ENCODE measurements at places on chromosomes 1 and 21.

GRCh38 chr1:27393641-27394281, 1.3 kb downstream of the GPR3 start:
- no peak for DNase-seq

DNA sequence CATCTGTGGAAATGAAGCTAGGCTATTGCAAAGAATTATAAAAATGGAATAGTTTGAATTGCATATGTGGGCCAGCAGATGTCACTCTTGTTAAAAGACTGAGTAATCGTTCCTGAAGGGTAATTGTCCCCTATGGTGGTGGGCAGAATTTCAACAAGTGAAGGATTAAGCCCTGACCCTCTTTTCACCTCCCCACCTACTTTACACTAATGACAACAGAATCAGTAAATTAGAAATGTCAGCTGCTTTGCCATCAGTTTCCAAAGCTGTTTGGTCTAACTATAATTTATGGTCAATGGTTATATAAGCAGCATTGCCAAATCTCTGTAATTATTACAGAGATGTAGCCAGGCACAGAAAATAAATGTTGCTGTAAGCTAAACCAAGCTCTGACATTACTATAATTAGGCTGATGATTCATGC, 898.6 kb downstream of the AMY1C start:
- DNase-seq = no peak

- DNase-seq = no peak
These were observed 4.3 kb downstream of the INAVA start for GRCh38 chr1:200899015-200899386.

GRCh38 chr1:42966688-42967612, 8.3 kb upstream of the SLC2A1 start:
- DNase-seq = no peak

GRCh38 chr1:77039739-77040138, 172.5 kb downstream of the ST6GALNAC5 start:
- DNase-seq = no peak

DNA sequence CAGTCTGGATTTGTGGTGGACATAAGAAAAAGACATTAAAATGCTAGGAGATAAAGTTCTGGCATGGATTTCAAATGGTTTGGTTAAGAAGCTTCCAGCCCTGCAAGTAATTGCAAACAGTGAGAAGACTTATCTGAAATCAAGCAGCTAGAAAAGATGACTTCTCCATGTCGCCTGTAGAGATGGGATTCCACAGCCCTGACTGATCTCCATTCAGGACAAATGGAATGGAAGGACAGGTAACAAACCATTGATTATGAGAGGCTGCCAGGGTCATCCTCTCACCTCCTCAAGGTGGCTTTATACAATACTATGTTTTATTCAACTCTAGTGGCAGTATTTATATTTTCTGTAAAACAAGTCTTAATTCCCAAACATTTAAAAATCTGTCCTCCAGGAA, 237.9 kb downstream of the HLX start:
- DNase-seq = no peak

DNA sequence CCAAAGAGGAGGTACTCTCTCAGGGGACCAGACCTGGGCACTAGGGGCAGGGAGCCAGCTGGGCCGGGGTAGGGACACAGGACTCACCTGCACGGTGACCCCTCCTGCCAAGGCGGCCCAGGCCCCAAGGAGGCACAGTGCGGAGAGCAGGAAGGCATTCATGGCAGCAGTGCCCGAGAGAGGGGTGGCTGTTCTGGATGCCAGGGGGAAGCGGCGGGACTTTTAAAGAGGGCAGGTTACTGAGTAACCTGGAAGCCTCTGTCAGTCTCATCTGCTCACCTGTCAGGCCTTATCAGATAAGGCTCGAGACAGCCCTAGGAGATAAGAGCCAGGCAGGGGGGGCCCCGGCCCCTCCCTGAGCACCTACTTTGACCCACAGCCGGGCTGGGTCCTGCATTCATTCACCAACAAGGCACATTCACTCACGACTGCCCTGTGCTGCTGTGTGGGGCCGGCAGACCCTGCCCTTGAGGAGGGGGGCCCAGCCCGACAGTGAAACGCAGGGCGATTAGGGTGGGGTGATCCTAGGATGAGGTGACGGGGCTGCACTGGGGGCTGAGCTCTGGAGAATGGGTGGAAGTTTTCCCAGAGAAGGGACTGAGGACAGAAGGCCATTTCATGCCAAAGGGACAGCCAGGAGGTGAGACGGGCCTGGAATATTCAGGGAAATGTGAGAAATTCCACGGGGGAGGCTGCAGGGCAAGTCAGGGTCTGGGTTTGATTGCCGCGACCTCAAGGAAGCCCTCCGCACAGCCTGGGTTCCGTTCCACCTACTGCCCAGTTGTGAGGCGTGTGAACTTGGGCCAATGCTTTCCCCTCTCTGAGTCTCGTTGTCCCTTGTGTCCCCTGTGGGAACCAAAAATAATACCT, at the start of gene GUCA2A:
TSS of gene GUCA2A (minus strand) at position 195 of the 870 bp plus-strand sequence. CDS start at position 162, 33 bp downstream.
- DNase-seq = no peak

DNA sequence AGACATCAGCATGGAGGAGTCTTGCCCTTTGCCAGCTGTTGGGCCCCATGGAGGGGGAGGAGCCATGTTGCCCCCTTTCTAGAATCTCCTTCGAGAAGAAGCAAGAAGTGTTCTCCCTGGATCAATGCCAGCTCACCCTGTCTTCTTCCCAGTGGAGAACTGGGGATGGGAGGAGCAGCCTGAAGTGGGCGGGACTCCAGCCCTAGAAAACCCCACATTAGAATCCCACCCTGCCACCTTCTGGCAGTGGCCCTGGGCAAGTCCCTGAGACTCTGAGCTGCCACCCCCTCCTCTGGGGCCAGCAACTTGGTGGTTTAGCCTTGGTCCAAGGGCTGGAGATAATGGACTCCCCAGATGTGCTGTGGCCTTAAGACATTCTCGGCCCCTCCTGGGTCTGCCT, 51.7 kb downstream of the PAX7 start:
- no peak for DNase-seq

DNA sequence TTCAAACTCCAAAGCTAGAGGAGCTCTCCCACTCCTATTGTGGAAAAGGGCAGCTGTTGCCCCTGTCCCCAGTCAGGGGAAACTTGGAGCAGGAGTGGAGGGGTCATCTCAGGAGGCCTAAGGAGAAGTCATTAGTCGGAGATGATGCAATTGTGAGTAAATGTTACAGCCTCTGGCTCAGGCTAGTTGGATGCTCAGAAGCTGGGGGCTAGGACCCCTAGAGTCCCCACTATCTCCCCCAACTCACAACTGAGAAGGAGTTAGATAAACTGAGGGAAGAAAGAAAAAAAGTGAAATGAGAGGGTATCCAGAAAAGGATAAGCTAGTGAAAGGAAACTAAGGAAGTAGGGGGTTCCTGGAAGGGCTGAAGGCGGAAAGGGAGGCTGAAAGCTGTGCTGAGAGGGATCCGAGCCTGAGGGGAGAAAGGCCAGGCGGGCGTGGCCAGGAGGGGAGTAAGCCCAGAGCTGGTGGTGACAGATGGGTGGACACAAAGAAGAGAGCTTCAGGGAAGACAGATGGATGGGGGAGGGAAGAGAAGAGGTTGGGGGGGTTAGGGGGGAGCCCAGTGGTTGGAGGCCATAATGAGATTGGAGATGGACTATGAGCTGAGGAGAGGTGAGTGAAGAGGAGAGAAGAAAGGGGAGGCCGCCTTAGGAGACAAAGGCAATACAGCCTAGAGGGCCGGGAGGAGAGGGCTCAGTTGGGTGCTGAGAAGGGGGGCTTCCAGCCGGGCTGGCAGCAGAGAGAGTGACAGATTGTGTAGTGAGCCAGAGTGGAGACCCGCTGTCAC, 4.5 kb upstream of the NHLH1 start:
- DNase-seq = no peak

- DNase-seq = no peak
These were observed 36.4 kb upstream of the STUM start for GRCh38 chr1:226512076-226512728.

GRCh38 chr21:32795802-32796559, 24.4 kb upstream of the PAXBP1 start:
- no peak for DNase-seq

DNA sequence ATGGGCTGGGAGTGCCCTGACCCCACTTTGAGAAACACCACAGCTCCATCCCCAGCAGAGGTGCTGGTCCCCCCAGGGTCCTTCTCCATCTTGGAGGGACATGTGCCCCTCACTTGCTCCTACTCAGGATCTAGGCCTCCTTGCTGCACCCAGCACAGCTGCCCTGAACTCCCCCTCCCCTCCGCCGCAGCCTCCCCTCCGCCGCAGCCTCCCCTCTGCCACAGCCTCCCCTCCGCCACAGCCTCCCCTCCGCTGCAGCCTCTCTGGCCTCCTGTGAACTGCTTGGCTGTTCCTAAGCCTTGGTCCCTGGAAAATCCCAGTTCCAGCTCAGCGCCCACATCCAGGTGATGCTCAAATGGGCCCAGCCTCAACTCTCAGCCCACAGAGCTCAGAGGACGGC, 15.9 kb upstream of the TSPEAR start:
- DNase-seq = no peak

- DNase-seq = no peak
These were observed 19.2 kb downstream of the EFCAB14 start for GRCh38 chr1:46699666-46700065.

DNA sequence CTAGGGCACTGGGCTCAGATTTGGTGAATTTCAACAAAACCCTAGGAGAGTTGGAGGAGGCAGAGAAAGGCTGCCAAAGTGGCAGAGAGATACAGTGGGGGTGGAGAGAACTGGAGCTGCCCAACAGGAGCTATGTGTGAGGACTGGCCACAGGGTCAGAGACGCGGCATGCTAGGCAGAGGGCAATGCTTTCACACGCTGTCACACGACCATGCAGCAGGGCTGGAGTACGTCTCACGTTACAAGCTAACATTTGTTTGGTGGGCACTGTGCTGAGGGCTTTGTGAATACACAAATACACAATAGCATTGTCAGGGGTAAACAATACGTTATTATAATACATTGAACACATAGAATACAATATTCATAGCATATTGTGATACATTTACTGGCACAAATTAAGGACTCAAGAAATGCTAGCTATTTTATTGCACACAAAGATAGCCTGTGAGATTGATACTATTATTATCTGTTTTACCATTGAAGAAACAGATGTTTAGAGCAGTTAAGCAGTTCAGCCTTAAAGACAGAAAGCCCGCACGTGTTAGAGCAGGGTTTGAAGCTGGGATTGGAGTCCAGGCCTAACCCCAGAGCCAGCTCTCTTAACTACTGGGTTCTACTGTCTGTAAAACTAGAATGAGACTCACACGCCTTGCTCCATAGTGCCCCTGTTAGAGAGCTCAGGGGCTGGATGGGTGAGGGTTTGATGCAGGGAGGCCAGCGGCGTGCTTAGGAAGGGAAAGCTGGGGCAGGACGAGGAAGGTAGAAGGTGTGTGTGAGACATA, 4.5 kb downstream of the RAB7B start:
- no peak for DNase-seq

All from activated T-helper 1 cell treated with anti-CD3 and anti-CD28 coated beads, Interleukin-2, amount 50 U/mL, for 16 hours (primary cell).